Ascending aorta (tissue), 2 donors: ENCODE measurements at places on chromosomes 2 and 18.

GRCh38 chr2:55707751-55708150 is 14.1 kb upstream of the PNPT1 start:
- no peak for DNase-seq

DNA sequence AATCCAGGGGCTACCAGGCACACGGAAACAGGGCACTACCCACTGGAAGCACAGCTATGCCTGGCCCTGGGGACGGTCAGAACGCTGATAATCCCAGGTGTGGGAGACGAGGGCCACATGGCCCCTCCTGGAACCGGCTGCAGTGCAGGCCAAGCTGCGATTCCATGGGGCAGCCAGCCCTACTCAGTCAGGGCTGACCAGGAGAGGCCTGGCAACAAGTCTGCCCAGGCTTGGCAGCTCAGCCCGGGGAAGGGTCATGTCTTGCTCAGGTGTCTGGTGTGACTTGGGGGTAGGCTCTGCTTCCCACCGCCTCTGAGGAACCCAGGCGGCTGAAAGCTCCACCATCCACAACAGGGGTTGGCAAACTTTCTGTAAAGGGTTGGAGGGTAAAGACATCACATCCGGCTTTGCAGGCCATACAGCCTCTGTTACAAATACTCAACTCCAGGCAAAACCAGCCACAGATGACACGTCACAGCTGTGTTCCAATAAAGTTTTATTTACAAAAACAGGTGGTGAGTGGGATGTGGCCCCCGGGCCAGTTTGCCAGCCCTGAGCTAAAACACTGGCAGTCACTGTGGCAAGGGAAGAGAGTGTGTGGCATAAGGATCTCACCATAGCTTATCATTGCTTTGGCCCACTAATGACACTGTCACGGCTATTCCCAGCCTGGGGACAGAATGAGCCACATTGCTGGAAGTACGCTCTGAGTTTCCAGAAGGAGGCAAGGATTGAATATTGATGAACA is 85.2 kb downstream of the NDUFA10 start:
- peak; percentile 3 for DNase-seq

GRCh38 chr2:237638176-237638575 is 10.8 kb downstream of the LRRFIP1 start:
- DNase-seq, result peak; percentile 30

DNA sequence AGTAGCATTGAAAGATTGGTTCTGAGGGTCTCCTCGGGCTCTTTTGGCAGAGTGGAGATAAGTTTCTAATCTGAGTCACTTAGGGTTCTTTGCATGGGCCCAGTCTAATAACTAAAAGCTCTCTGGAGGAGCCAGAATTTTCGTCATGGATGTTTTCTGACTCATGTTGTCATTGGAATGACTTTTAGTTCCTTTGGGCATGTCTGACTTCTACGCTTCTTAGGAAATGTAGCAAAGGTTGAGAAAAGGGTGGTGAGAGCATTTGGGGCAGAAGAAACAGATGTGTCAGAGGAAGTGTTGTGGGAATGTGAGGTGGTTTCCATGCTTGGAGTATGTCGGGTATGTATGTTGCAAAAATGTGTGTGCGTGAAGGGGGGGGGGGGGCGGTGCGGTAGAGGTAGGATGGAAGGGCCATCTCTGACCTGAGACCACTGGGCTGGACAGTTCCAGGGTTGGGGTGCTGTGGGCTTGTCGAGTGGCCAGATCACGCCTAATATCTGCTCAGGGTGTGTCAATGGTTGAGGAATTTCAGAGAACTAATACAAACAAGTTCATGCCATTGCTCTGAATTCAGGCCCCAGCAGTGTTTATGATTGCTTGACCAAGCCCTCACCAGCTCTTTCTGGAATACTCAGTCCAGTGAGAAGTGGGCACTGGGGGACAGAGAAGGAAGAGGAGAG is 26.9 kb downstream of the KLHL29 start:
- peak; percentile 77 for DNase-seq
